ENCODE measurements at places on chromosomes 4 and X.

DNA sequence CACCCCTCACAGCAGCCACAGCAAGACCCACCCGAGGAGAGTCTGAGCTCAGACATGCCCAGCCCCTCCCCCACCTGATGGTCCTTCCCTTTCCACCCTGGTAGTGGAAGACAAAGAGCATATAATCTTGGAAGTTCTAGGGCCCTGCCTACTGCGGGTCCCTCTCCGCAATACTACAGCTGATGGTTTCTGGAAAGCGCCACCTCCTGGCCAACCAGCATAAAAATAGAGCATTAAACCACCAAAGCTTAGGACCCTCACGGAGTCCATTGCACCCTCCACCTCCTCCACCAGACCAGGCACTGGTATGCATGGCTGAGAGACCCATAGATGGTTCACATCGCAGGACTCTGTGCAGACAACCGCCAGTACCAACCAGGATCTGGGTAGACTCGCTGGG, 78.2 kb downstream of the SH3BGRL start:
- no peak for DNase-seq

GRCh38 chr4:184198190-184198589, 19.5 kb downstream of the ENPP6 start:
- DNase-seq = no peak

- peak; percentile 63 for DNase-seq
Observed at GRCh38 chr4:144645631-144646522, at the start of gene HHIP. TSS of gene HHIP (plus strand) at chr4:144646156. CDS start at chr4:144646676, 520 bp downstream.

DNA sequence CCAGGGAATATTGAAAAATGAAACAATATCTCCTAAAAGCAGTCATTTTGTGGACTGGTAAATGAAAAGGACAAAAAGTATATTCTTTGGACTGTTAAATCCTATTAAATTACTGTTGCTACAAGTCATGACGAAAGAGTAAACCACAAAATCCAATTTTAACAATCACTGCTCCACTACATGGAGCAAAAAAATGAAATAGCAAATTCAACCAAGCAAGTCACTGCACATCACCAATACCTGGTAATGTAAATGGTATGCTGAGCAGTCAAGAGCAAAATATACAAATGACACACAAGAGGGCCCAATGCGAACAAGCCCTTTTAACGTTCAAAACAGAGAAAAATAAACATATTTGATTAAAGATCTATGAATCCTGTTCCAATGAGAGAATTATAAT, 126.2 kb downstream of the KLHL13 start:
- no peak for DNase-seq

DNA sequence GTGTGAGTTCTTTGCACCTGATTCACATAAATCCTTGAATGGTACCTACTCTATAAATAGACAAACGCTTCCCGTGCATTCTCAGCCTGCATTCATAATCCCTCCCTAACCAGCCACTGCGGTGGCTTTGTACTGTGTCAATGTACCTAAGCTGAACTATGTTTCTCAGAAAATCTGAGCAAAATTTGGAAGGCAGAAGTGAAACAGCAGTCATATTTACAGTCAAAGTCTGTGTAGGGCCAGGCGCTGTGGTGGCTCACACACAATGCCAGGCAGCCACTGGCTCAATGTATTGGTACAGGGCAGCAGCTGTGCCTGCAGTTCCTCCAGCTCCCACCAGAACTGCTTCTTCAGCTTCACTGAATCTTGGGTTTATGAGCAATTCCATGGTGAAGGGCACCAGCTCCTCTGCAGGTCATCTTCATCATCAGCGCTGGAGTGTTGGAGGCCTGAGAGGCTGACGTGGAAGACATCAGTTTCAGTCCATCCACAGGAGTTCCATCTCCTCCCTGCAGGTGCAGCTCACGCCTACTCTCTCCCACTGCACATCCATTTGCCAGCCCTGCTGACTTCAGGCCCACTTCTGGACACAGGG, 32.3 kb upstream of the IRF2 start:
- DNase-seq = no peak

GRCh38 chrX:69186651-69187050, 21.4 kb upstream of the PJA1 start:
- DNase-seq = no peak

DNA sequence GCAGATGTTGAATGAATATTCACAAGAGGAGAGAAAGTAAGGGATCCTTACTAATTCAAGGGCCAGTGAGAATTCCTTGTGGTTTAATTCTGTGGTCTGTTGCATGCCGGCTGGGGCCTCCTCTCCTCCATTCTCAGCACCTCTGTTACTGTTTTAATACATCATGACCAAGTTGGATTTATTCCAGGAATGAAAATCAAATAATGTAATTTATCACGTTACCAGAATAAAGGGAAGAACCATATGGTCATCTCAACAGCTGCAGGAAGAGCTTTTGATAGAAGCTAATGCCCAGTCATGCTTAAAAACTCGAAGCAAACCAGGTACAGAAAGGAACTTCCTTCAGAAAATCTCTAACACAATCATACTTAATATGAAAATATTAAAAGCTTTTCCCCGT, 54.1 kb downstream of the GRK4 start:
- DNase-seq = no peak

DNA sequence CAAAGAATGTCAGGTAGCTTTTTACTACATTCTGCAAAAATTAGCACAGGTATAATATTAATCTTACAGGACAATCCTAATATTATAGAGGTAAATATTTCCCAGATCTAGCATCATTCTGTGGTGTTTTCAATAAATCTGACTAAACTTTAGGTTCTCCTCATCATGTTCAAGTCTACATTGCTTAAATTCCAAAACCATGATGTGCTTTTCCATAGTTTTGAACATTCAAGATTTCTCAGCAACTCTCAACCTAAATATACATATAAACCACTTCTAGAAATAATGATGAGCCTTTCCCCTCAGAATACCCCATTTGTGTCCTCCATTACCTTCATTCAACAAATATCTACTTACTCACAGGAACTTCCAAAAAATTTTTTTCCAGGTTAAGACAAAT, 23.1 kb downstream of the EIF4E start:
- no peak for DNase-seq

DNA sequence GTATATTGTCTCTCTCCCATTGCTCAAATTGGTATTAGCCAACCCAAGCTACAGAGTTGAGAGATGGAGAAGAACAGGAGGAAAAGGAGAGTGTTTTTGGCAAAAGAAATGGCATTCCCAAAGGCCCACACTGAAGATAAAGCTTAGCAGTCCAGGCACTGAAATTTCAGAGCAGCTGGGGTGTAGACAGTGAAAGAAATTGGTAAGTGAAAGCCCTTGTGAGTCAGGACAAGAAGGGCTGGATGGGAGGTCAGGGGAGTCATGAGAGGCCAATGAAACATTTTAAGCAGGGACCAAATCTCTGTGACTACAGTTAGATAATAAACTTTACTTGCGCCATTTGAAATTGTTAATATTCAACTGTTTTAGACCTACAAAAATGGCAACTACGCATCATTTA, 177.7 kb downstream of the ADAMTS3 start:
- DNase-seq = no peak

- DNase-seq = no peak
Observed at GRCh38 chr4:153618833-153619232, 65.2 kb upstream of the TLR2 start.

GRCh38 chr4:75678965-75679364, 5.8 kb upstream of the G3BP2 start:
- DNase-seq = no peak

DNA sequence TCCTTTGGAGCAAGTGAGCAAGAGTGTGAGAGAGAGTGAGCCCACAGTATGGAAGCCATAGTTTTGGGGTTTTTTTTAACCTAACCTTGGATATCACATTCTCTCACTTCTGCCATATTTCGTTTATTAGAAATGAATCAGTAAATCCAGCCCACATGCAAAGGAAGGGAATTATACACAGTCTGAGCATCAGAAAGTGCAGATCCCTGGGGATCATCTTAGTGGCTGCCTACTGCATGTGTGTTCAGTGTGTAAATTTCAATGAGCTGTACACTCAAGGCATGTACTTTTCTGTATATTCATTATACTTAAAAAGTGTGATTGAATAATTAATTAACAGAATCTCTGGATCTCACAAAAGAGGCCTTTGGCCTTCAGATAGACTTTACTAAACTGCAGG, 133.8 kb upstream of the PRPS2 start:
- DNase-seq = no peak

DNA sequence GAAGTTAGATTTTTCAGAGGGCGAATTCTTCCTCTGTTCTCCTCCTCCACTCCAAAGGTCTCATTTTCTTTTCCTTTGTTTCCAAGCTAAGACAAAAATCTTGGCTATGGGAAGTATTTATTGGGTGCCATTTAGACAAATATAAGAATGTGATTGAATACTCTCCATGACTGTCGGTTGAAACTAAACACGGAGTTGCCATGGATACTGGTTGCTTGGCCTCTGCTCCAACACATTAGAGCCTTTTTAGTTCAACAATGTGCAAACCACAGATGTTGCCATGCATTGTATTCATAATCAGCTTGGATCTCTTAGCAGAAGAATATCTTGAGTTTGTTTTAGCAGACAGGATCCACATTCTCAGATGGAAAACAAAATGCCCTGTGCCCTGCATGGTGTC, 366.5 kb upstream of the LCORL start:
- no peak for DNase-seq

GRCh38 chr4:159669094-159669493, 566.2 kb downstream of the RAPGEF2 start:
- DNase-seq = no peak

DNA sequence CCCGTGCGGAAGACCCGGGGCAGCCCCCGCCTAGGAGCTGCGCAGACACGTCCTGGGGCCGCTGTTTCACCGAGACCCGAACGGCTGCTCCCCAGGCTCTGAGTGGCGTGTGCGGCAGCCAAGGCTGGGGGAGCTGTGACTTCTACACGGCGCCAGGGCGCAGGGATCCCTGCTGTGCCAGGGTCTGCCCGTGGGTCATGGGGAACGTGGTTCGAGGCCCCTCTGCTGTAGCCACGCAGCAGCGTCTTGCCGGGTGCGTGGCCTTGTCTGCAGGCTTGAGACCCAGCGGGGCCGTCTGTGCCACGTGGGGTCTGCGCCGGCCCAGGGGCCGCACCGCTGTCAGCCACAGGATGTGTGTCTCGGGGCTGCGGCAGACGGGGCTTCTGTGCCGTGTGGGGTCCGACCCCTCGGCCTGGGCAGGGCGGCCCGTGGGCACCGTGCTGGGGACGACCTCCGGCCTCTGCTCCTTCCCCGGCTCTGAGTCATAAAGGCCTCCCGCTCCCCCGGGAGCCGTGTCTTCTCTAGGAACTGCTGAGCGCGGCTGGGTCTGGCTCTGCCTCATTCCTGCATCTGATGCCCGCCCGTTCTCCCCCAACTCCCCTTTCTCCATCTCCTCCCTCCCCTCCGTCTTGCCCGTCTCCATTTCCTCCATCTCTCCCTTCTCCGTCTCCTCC, 12.7 kb upstream of the GTPBP6 start:
- DNase-seq = no peak

DNA sequence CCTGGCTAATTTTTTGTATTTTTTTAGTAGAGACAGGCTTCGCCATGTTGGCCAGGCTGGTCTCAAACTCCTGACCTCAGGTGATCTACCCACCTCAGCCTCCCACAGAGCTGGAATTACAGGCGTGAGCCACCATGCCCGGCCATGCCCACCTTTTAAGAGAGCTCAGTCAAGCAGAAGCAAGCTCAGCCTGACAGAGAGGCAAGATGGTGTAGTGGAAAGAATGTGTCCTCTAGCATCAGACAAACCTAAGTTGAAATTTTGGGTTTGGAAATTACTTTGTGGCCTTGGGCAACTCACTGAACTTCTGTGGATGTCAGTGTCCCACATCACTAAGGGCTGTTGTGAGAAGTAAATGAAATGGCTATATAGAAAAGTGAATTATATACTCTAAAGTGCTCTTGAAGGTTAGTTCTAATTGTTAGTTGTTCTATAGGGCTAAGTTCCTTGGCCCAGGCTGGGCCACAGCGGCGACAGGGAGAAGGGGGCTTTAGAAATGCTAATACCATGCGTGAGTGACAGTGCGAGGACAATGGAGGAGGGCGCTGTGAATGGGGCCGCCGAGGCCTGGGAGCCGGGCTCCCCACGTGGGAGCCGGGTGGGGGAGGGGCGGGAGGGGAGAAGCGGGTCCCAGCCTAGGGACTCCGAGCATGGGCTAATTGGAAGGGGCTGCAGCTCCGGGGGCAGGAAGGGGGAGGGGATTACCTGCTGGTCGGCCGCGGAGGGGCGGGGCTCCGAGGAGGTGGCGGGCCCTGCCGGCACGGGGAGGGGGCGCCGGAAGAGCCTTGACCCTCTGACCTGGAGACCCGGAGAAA, 15.6 kb downstream of the PJA1 start:
- no peak for DNase-seq

DNA sequence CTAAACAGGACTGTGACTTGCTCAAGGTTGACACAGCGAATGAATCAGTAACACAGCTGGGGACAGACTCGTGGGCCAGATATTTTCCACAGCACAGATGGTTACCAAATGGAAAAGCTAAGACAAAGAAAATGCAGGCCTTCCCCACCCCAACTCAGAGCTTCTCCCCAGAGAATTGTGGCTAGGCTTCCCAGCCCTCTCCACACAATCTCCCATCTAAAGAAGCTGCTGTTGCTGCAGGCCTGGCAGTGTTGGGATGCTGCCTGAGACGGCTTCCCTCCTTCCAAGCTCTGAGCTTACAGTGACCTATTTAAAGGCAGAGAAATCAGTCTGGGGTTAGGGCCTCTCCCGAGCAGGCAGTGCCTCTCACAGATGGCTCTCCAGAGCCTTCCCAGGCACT, 46.5 kb upstream of the PGRMC1 start:
- DNase-seq = no peak

GRCh38 chr4:99633772-99634171, 23.9 kb downstream of the C4orf54 start:
- no peak for DNase-seq

DNA sequence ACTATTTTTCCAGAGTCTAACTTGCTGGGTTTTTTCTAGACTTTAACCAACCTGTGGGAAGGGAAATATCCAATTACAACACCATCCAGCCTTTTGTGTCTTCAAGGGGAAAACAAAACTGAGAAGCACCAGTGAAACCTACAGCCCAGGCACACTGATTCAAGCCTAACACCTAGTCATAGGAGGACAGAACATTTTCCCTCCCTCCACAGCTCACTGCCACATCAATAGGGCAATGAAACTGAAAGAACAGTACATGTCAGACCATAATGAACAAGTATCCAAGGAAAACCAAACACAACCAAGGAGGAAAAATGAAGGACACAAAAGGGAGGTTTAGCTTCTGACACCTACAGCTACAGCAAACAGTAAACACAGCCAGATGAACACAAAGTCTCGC, 17.6 kb downstream of the MAGEA8 start:
- no peak for DNase-seq

DNA sequence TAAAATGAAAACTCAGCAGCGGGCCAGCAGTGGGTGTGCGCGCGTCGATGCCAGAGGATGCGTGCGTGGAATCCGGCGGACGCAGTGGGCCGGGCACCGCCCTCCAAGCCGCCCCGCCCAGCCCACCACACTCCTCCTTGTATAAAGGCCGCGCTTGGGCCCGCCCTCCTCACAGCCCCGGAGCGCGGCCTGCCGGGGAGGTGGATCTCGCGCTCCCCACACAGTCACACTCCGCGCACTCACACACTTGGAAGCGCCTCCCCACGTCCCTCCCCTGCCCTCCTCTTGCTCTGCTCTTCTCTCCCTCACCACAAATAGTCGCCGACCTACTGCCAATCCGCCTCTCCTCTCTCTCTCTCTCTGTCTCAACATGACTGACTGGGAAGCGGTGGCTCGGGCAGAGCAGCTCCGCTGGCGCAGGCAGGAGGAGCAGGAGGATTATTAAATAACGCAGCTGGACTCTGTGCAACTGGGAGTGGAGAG, at the start of gene CCSER1:
Gene CCSER1, plus strand, starts transcription at position 172 of the 483 bp plus-strand sequence.
- DNase-seq = peak; percentile 23

All from caudate nucleus (tissue), 63 donors.